CD4-positive, alpha-beta T cell treated with Interleukin-21 for 1 hour (primary cell): ENCODE measurements at places on chromosomes 1 and 21.

GRCh38 chr1:16093611-16094010 lies 20.2 kb upstream of the FAM131C start:
- no peak for DNase-seq

DNA sequence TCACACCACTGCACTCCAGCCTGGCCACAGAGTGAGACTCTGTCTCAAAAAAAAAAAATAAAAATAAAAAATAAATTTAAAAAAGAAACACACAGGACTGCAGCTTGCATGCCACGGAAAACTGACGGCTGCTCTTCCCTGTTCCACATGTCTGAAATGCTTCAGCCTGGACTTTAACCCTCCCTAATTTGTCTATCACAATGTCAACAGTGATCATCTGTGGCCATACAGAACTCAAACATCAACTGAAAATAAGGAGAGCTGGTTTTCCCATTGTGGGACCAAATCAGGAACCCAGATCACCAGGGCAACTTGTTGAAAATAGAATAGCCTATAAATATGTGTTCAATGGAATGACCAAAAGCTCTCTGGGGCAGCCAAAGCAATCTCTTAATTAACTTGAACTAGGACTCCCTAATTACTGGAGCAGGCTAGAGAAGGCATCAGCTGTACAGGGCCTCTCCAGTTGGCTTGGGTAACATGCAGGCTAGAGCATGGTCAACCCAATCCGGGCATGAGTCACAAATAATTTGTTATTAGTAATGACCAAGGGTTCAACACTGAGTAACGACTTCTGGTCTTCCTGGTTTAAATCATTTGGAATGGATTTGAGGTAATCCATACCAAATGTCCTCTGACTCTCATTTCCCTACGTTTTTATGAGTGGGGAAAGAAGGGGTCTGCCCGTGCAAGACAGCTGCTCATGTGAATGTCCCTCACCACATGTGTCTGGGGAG lies 62.7 kb upstream of the KAZN start:
- no peak for DNase-seq

- no peak for DNase-seq
Measured at GRCh38 chr1:18513995-18514394, 33.3 kb downstream of the KLHDC7A start.

- no peak for DNase-seq
Measured at GRCh38 chr1:223478606-223479005, 85.4 kb downstream of the CCDC185 start.

DNA sequence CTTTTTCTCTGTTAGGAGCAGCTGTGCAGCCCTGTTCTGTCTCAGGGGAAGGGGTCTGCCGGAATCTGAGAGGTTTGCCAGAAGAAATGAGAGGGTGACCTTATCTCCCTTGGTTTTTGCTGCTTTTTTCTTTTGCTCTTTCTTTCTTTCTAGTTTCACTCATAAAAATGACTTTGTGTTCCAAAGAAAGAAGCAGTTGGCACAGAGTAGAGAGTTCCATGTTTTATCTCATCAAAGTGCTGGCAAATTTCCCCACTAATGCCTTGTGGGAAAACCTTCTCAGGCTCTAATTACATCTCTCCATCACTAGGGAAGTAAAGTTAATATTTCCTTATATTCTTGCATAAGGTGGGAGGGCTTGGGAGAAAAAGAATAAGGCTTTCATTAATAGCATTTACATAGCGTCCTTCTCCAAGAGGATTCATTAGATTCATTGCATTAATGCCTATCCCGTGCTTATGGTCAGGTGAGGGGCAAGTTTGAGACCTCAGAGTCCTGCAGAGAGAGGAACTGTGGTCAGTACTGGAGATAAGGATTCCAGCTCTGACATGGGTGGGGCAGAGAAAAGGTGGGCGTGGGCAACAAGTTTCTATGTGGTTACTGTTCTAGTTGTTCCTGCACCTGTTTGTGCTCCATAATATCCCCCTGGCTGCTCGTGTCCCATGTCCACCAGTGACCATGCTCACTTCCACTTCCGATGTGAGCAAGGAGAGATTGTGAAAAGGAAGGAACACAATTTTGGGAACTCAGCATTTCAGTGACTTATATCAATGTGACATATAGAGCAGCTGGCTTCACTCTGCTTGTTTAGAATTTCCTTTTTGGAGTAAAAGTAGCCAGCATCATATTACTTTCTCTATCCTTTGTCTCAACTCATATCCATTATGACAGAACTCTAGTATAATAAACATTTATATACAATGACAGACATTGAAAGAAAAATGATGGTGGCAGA lies 79.5 kb downstream of the DISC1 start:
- DNase-seq: no peak

GRCh38 chr1:44262414-44262813 lies 49.1 kb downstream of the DMAP1 start:
- no peak for DNase-seq

GRCh38 chr1:7549277-7550161 lies 221.6 kb upstream of the VAMP3 start:
- DNase-seq: no peak

DNA sequence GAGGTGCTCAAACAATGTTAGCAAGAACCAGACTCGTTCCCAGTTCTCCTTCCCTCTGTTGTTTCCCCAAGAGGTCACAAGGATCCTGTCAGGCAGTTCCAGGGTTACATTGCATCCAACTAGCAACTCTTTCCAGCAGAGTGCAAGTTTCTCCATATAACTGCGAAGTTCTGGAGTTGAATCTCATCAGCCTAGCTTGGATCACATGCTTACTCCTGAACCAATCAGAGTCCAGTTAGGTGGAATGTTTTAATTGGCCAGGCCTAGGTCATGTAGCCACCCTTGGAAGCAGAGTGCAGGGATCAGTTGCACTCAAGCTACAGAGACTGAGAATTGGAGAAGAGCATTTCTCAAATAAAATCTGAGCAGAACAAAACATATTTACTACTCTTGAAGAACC lies 15.9 kb upstream of the PIK3R3 start:
- no peak for DNase-seq
